ENCODE measurements at places on chromosomes 11 and 22.

- no peak for DNase-seq
Measured at GRCh38 chr11:20342347-20343141, 21.0 kb upstream of the HTATIP2 start.

DNA sequence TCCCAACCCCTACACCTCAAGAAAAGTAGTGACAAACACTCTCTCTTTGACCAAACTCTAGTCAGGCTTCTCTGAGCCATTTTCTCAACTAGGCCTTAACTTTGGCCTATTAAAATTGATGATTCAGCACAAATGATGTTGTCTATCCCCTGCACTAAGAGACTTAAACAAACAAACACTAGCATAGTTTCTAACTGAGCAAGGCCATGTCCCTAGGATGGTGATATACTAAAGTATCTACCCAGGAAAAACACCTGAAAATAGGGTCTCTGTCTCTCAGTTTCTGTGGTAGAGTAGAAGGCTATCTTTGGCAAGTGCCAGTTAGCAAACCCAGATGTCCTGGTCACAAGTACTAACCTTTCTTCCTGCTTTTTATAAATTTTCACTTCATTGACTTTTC is 219.7 kb upstream of the ANO3 start:
- DNase-seq = no peak

GRCh38 chr11:17508306-17508705 is 31.7 kb upstream of the ABCC8 start:
- DNase-seq = no peak

- DNase-seq = no peak
Measured at GRCh38 chr11:57290288-57290687, 34.5 kb downstream of the TNKS1BP1 start.

DNA sequence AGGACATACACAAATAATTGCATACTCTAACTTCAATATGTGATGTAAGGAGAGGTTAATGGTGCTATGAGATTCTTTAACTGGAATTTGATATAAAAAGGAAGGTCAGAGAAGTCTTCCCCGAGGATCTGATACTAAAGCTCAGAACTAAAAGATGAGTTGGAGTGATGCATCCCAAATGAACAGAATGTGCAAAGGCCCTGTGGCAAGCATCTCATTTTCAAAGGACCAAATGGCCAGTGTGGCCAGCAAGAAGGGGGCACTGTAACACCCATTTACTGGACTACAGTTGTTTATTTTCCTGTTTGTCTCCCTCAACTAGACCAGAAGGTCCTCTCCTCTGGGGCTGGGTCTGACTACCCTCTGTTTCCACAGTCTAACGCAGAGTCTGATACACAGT is 114.9 kb upstream of the ASPHD2 start:
- no peak for DNase-seq

DNA sequence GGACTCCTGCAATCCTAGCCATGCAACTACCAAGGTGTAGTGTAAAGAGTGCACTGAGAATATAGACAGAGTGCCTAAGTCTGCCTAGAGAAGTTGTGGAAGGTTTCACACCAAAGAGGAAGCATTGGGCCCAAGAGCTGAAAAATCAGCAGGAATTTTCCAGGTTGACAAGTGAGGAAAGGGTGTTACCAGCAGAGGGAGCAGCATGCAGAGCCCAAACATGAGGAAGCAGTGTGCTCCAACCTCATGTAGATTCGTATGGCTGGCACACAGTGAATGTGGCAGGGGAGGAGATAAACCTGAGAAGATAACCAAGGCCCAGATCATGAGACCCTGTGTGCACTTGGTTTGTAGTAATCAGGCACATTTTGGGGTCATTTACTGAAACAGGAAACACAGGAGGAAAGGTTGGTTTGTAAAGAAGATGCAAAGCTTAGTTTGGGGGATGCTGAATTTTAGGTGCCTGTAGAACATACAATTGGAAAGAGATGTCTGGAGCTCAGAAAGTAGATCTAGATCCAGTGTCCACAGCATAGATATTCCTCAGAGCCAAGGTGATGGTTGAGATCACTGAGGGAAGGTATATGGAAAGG is 1.7 kb downstream of the HPX start:
- DNase-seq = no peak

DNA sequence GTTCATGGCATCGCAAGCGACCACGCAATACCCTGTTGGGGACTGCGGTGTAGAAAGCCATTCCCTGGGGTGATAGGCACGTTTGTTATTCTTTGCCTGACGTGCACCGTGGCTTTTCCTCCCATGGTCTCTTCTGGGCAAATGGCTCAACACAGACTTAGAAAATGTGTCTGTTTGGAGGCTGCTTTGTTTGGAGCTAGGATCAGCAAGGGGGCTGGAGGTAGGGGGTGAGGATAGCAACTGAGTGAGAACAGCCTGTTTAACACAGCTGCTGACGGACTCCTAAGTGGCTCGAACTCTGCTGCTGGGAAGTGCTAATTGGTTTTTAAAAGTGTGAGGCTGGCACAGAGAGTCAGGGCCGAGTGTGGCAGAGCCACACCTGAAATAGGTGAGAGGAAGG is 16.1 kb upstream of the CHRM4 start:
- DNase-seq = no peak
